Brain (organoid and tissue), 16 donors: ENCODE measurements at places on chromosomes 11 and 22.

DNA sequence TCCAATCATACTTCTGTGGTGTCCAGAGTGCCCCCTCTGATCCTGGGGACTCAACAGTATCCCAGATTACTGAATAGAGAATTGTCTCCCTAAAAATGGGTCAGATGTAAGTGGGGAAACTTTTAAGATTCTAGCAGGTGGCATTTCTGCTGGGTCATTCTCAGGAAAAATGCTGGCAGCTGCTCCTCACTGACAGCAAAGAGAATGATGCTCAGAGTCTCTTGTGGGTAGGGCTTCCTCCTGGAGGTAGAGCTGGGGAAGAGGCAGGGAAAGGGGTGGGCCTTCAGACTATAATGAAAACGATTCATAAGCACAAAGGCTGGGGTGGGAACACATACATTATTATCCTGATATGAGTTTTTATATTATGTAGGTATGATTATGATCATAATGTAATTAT lies 647.2 kb downstream of the NELL1 start:
- DNase-seq: no peak

DNA sequence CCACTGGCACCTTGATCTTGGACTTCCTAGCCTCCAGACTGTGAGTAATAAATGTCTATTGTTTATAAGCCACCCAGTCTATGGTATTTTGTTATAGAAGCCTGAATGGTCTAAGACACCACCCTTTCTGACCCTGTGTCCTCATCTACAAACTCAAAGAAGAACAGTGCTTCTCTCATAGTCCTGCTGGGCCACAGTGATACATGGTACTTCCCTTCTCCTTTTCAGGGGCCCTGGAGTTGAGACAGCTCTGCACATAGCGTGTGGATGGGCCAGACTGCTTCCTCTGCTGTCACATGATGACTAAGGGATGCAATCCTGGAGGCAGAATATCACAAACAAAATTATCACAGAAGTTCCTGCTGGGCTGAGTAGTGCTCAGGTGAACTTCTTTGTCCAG lies 5.0 kb downstream of the KCNJ11 start:
- DNase-seq: no peak

- DNase-seq: no peak
Measured at GRCh38 chr22:20533095-20533878, 25.9 kb downstream of the MED15 start.

DNA sequence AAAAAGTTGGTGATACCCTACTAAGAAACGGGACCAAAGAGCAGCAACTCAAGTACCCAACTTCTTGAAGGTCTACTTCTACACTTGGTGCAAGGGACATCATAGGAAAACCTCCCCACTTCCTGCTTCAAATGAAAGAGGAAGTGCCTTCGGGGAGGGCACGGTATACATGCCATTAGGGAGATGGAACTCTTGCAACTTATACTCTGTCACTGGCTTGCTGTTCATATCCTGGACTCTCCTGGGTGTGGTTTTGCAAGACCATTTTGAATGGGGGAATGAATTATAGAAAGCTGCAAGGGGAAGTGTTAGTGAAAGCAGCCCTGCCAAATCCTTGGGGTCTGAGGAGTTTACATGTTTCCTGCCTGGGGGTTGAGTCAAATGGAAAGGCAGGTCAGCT lies 41.9 kb downstream of the CSNK2A3 start:
- no peak for DNase-seq

- DNase-seq: no peak
Measured at GRCh38 chr11:18522388-18522787, 4.4 kb downstream of the TSG101 start.

DNA sequence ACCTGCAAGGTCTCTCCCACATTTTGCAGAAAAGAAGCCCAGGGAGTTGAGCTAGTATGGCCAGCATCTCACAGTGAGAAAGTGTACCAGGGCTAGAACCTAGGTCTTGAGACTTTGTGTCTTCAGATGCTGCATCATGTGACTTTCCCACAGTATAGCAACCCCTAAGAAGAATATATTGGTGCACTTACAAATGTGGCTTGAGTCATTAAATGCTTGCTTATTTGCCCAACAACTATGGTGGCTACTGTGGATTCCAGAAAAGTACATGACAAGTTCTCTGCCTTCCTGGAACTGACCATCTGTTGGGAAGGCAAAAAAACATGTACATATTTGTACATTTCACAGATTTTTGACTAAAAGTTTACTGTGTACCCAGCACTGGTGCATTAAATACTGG lies 55.0 kb downstream of the POLD3 start:
- DNase-seq: no peak

GRCh38 chr11:4740735-4741134 lies 29.0 kb downstream of the OR51F1 start:
- no peak for DNase-seq

GRCh38 chr11:95821640-95822039 lies 31.3 kb downstream of the CEP57 start:
- DNase-seq: no peak

DNA sequence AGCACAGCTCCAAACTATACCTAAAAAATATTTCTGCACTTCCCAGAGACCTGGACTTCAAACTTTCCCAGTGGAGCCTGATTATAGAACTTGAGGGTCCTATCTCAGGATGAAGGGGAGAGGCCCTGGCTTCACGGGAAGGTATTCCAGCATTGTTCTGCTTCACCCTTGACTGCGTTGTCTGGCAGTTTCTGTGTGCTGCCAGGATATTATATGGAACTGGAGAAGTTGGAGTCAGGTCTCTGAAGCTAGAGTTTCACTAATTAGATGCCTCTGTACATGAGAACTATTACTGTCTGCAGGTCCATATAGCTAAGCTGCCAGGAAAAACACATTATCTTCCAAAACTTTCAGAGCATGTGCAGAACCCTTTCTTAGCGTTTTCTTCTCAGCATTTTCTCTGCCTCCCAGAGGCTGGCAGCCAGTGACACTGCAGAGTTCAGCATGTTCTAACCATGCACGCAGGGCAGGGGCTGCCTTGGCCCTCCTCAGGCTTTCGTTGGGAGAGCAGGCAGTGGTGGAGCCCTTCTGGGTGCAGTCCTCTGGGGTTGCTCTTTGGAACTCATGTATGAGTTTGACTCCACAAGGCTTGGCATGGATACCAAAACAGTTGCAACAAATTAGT lies 99.3 kb downstream of the CWC15 start:
- no peak for DNase-seq

GRCh38 chr11:9057007-9057406 lies 34.4 kb downstream of the SCUBE2 start:
- no peak for DNase-seq

GRCh38 chr11:75462117-75462653 lies 29.2 kb upstream of the KLHL35 start:
- no peak for DNase-seq

- no peak for DNase-seq
Measured at GRCh38 chr11:129849447-129850130, 33.9 kb downstream of the TMEM45B start.

DNA sequence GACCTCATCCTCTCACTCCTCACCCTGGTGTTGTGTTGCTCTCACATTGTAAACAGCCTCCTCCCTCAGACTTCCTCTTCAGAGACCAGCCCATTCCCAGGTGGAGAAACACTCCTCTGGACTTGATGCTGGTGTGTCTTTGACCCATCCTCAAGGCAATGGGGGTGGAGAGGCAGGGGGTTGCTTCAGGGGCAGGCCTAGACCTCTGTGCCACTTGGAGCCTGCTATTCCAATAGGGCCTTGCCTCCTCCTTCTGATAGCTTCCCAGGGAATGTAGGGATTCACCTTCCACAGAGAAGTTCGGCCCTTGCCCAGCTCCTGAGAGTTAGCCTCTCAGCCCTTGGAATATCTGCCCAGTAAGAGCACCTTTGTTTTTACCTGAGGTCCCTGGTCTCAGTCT lies 606.6 kb upstream of the CADM1 start:
- no peak for DNase-seq

GRCh38 chr11:3134218-3134621 lies 30.9 kb downstream of the OSBPL5 start:
- no peak for DNase-seq

DNA sequence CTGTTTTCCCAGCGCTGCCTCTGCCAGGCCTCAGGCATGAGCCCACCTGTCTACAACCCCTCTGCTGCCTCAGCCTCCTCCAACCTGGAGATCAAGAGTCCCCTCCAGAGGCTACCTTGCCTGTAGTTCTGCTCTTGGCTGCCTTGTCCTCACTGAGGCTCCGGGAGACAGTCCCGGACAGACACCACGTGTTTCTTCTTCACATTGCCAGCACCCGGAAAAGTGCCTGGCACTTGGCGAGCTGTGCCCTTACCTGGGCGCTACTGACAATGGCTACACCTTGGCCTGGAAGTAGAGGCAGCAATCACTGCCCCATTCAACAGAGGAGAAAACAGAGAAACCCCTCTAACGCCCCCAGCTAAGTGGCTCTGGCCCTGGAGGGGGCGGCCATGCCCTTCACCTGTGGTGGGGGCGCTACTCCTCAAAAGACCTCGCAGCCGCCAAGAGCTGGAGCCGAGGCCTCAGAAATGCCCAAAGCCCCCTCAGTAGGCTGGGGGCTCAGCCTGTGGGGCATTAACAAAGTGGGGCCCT lies 3.0 kb upstream of the NAP1L4 start:
- DNase-seq: no peak

DNA sequence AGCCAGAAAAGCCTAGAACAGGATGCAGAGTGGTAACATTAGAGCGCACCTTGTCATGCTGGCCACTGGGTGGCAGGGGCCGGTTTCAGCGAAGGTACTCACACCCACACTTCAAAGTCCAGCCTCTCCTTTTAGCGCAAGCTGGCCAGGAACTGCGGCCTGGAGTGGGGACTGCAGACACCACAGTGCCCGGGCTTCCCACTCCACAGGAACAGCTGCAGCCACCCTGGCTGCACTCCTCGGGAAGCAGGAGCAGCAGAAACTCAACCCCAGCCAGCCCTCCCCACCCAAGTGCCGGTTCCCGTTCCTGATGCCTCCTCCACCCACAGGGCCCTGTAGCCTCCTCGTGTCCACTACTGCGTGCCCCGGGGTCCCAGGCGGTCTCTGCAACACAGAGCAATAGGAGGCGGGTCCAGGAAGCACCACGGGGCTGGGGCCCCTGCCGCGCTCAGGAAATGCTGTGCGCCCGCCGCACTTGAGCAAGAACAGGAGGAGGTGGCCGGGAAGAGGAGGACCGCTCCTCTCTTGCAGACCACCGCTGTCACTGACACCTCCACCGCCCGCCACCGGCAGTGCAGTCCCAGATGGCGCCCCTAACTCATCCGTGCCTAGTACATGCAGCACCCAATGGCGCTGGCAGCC lies 2.2 kb downstream of the RFPL2 start:
- DNase-seq: peak; percentile 89

GRCh38 chr22:27723158-27723557 lies 78.4 kb downstream of the MN1 start:
- DNase-seq: no peak

DNA sequence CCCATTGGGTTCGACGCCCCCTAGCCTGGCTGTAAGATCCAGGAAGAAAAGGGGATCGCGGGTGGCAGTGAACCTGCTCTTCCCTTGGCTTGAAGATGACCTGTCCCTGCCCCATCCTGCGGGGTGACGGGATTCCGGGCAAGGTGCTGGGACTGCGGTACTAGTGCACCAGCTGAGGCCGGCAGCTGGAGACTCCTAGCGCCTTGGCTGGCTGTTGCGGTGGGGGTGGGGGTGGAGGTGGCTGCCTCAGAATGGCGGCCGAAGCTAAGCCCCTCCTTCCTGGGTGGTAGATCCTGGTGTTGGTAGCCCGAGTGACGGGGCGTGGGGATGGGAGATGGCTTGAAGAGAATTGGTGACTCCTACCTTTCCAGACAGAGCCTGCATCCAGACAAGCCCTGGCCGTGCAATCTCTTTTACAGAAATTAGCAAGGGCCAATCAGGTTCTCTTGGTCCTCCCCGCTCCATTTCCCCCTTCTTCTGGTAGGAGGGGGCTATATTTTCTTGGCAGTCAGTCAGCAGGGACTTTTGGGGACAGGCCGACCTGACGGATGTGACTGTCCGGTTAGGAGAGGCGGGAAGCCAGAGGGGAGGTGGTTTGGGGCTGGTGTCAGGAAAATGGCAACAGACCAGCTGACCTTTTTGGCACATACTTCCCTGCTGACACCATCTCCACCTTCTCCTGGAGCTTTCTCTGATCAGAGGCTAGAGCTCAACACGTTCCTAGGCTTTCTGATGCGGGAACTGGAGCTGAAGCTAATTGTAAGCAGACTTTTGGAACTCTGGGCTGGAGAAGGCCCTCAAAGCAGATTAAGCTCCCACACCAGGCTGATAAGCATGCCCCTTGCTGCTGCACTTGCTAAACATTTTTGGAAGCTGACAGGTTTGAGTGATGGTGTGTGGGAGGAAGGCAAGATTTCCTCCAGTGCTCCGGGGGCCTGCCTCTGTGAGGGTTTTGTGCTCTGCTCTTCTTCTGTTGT lies 2.0 kb downstream of the NAV2 start:
- DNase-seq: peak; percentile 86

- DNase-seq: no peak
Measured at GRCh38 chr11:36363361-36364268, 67.5 kb downstream of the PRR5L start.

GRCh38 chr11:47111318-47111804 lies 65.3 kb downstream of the ARFGAP2 start:
- no peak for DNase-seq

DNA sequence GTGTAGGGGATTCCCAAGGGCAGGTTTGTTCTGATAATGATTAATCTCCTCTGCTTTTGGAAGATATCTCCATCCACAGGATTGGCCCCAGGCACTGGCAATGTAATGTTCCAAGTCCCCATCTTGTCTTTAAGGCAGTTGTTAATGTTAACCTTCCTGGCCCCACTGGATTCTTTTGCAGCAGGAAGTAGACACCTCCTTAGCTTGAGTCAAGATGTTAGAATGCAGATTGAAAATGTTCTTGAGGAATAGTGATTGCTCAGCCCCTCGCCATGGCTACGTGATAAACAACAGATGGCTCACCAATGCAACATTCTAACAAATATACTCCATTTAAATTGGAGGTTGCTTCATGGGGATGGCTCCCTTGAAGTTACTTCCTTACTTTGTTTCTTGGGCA lies 7.3 kb downstream of the HEPHL1 start:
- DNase-seq: no peak

- DNase-seq: no peak
Measured at GRCh38 chr22:43315687-43316217, 27.4 kb downstream of the SCUBE1 start.

GRCh38 chr22:48144318-48144717 lies 1381.9 kb downstream of the TBC1D22A start:
- DNase-seq: no peak

DNA sequence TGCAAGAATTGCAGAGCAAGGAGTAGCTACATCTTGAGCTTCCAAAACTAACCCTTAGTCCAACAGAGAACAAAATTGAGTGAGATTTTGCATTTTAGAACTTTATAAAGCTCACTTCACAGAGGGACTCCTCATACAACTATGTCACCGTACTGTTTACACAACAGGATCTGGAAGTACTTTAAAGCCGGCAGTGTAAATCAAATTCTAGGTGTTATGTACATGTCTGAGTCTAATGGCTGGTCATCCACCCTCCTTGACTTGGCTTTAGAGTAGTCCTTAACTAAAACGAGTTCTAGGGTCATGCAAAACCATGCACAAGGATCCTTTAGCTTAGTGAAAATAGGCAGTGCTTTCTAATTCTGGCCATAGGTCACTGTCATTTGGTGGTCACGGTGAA lies 23.5 kb downstream of the IRAG1 start:
- DNase-seq: no peak
